ENCODE measurements at places on chromosomes 11 and 22.

- DNase-seq, result no peak
Observed at GRCh38 chr22:45422237-45422983, 8.9 kb downstream of the RIBC2 start.

DNA sequence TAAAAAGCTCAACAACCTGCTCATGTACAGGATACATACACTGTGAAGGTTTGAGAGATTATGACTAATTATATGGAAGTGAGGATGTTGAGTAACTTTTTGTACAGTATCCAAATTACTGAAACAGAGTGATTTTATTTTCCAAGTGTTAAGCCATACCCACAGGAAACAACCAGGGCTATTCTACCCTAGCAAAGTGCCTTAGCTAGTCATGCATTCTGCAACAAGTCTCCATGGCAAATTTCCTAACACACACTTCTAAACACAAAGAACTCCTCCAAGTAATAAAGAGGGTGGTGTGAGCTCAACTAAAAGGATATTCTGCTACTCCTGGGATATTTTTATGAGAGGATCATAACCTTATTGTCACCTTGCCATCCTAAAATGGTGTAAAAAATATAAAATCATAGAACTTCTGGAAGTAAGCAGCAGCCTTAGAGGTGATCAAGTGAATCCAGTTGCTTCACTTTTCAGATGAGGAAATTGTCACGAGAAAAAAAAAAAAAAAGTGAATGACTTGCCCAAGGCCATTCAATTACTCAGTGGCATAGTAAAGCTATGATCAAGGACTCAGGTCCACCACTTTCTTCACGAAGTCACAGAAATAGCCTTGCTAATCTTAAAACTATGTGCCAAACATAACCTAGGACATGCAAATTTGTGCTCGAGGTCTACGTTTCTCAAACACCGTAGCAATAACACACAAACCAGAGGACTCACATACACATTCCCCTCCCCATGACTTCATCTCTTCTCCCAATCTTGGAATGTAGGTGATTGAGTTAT is 4.2 kb downstream of the LGR4 start:
- no peak for DNase-seq

DNA sequence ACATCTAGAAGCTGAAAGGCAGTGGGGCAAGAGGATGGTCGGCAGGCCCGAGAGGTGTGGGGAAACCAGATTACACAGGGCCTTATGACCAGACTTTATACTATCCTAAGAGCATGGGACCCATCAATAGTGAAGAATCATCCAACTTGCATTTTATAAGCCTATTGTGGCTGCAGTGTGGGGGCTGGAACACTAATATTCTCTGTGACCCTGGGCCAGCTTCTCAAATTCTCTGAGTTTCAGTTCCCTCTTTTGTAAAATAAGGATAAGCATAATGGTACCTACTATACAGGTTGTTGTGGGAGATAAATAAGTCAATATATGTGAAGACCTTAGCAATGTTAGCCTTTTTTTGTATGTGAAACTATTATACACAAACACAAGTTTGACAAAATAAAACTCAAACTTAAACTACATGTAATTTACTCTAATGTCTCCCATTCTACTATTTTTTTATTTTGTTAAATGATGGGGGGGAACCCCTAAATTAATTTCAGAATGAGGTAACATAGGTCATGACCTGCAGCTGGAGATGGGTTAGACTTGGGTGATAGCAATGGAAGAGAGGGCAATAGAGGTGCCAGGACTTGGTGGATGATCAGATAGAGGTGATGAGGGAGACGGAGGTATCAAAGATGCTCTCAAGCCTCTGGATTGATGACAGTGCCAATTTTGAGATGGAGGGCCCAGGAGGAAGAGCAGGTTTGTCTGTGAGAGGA is 30.1 kb downstream of the SMCO4 start:
- DNase-seq, result no peak

DNA sequence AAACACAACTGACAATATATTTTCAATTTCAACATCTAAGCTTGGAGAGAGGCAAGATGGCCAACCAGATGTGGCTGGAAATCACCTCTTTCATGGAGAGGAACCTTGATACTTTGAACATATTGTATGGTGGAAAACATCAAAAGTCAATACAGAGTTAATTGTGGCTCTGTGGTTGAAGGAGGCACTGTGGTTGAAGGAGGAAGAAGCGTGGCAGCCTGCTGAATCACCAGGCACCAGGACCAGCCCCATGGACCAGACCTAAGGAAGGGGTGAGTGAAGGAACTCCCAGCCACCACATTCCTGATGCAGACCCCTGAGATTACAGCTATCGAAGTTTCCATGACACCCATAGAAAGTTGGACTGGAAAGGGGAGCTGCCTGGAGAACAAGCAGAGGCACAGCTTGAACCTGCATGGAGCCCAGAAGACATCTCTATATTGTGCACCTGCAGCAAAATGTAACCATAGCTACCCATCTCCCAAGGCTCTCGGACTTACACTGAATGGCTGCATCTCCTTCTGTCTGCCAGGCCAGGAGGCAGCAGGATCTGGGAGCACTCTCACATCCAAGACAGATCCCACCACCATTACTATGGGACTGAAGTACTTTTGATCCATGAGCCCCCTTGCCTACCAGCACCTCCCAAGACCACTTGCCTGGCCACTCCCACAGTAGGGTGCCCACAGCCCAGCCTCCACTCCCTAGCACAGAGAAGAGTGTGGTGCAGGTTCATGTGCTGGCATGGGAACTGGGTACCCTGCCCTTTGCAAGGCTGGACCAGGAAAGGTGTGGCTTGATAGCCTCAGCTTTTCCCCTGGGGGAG is 79.8 kb upstream of the SC5D start:
- DNase-seq, result no peak

DNA sequence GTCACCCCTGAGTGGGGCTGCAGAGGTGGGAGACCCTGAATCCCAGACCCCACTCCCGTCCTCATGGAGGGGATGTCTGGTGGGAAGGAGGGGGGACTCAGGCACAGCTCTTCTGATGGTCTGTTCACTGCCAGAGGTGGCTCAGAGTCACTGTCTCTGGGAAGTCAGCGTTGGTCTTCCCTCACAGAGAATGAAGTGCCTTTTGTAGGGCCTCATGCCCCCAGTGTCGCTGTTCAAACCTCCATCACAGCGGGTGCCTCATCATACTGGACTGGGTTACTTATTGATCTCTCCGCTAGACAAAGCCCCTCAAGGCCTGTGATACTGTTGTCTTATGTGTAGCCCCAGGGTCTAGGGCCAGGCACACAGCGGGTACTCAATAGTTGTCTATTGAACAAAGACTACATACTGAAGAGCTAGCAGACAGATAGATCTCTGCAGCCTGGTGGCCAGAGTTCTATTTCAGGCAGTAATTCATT is 41.3 kb downstream of the CD6 start:
- DNase-seq, result no peak
